WERI-Rb-1 (cell line): ENCODE measurements at places on chromosomes 1 and 21.

- DNase-seq = no peak
Measured at GRCh38 chr1:207903053-207903452, 7.9 kb downstream of the CD34 start.

DNA sequence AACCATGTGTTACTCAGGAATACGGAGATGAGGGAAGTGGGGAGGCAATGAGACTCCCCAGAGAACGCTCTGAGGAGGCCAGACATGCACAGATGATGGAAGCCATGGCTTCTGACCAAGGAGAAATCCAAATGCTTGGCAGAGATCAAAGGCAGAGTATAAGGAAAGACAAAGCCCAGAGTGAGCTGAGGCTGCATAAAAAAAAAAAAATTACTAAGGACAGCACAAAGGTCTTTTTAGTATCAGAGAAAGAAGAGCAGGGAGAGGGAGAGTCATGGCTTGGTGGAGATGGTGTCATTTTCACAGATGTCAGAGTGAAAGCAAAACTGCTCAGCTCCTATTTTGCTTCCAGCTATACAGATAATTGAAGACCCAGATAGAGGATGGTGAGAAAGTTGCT is 8.1 kb upstream of the NCF2 start:
- DNase-seq = no peak

GRCh38 chr1:217895841-217896240 is 264.7 kb downstream of the SPATA17 start:
- DNase-seq = no peak

DNA sequence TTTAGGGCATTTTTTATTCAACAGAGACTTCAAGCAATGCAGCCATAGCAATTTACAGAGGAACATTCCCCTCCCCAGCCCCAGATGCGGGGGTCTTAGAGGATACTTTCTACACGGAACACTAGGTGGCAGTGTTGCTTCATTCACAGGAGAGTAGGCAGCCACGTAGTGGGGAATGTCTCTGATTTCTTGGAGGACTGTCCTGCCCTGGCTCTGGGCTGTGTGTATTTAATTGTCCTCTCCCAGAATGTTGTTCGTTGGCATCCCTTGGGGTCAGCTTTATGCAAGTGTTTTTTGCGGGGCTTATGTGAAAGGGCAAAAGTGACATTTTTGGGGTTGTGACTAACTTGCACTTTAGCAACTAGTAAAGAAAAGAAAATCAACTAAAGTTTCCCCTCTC is 96.9 kb downstream of the PAPPA2 start:
- DNase-seq = peak; percentile 73

DNA sequence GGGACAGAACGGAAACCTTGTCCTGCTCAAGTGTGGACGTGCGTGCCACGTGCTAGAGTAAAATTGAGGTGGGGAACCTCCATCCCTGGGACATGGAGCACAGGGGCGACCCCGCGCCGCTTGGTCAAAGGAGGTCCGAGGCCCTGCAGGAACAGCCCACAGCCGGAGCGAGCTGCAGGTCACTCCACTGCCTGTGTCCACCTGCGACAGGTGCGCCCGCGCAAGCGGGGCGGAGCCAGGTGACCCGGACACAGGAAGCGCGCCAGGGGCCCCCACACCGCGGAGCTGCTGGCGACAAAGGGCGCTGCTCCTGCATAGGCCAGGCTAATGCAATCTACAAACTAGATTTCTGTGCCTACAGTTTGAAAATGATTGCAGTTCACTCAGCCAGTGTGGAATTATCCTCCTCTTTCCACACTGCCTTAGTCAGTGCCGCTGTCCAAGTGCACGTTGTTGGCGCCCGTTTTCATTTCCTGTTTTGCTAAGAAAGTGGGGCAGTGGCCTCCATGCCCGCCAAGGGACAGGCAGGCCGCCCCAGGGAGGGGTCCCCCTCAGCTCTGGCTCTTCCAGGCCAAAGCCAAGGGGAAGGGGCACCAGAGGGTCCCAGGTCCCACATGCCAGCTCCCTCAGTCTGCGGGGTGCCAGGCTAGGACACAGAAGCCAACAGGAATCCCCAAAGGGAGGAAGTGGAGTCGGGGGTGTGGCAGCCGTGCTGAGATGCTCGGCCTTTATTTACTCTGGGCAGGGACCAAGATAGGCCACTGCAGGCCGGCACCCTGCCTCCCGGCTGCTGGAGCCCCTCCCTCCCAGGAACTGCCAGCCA is 4.3 kb upstream of the NADK start:
- no peak for DNase-seq

DNA sequence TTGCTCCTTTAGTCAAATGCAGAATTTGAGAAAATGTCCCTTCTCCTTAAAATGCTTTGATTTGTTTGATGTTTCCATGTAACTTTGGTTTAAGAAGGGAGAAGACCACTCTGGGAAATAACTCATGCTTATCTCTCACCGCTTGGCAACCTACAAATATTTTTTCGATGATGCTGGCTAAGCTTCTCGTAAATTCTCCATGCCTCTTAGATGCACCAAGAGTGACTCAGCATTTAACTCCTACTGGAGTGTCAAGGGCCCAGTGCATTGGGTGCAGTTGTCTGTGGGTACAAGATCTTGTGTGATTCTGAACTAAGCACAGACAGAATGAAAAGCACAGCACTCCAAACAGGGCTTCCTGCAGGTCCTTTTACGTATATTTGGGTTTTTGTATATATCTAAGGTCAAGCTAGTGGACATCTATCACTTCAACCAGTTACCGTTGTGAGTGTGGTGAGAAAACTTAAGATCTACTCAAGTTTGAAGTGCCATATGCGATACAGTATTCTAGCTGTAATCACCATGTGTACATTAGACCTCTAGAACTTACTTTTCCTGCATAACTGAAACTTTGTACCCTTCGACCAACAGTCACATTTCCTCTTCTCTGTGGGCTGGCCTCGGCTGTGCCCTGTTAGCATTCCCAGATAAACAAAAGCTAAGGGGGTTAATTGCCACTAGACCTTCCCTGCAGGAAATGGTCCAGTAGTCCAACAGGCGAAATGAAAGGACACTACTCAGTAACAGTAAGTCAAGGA is 55.8 kb downstream of the COL18A1 start:
- no peak for DNase-seq

DNA sequence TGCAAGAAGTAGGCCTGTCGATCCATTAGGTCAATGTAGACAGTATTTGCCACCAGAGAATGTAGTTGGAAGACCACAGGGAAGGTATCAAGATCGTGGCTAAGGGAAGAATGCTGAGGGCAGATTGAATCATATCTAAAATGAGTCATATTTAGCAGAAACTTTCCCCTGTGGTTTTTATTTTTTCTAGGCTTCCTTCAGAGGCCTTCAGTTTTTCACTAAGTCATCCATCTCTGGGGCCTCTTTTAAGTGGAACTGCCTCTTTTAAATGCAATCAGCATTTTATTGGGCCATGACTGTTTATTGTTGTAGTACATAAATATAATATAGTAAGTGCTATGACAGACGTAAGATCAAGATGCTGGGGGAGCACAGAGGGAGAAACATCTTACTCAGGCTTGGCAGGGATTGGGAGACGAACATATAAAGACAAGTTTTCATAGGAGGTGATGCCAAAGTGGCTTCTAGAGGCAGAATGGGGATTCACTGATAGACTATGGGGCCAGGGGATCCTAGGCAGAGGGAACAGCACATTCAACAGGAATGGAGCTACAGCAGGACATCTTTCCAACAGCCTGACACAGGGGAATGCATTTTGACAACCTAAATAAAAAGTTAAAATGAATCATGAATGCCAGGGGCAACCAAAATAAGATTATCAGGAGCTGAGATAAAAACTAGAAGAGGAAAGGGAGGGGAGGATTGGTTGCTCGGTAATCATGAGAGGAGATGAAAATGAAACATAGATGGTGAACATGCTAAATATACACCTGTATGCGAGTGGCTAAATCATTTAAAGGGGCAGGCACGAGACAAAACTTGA is 20.1 kb downstream of the UBE2U start:
- no peak for DNase-seq

DNA sequence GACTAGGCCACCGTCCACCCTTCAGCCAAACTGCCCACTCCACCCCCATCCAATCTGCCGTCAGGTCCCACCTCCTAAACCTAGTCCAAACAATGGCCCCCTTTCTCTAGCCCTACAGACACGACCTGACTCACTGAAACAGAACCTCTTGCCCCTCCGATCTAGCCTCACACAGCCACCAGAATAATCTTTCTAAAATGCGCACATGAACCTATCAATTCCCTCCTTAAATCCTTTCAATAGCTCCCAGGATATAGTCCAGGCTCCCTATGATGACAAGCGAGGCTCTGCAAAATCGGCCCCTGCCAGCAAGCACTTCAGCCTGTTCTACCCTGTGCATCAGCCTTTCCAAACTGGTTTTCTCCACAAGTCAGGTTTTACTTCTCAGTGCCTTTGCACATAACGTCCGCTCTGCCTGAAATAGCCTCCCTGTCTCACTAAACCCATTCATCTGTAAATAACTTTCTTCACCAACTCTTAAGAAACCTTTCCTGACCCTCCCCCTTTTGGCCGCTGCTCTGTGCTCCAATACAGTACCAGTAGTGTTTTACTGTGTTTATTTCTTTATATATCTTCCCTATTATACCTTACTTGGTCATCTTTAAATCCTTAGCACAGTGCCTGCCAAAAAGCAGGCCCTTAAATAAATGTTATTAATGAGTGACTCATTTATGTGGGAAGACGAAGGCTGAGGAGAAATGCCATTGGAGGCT is 9.0 kb upstream of the CDC20 start:
- DNase-seq = no peak

DNA sequence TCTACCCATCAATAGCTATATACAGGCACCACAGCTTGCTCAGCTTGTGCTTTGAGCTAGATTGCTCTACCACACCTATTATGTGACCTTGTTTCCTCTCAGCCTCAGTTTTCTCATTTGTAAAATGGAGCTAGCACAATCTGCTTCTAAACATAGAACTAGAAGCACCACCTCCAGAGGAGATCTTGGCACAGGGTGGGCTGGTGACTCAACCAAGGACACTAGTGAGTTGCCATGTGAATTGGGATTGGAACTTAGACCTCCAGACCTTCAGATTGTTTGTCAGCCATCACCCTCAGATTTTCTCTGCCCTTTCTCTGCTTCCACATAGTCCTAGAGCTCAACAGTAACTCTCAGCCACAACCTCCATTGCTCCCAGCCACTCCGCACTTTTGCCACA is 3.0 kb upstream of the MACO1 start:
- no peak for DNase-seq

- DNase-seq = peak; percentile 79
Measured at GRCh38 chr1:220702733-220703270, 12.6 kb downstream of the C1orf115 start.

GRCh38 chr1:32485554-32486255 is 20.8 kb downstream of the ZBTB8B start:
- no peak for DNase-seq

DNA sequence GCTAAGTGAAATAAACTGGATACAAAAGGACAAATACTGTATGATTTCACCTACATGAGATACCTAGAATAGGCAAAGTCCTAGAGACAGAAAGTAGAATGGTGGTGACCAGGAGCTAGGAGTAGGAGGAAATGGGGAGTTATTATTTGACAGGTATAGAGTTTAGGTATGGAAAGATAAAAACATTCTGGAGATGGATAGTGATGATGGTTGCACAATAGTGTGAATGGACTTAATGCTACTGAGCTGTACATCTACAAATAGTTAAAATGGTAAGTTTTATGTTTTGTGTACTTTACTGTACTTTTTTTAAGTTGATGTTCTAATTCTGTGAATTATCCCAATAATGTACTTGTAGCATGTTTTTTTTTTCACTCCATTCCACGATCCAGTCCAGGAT is 59.5 kb upstream of the RALGPS2 start:
- DNase-seq = no peak

DNA sequence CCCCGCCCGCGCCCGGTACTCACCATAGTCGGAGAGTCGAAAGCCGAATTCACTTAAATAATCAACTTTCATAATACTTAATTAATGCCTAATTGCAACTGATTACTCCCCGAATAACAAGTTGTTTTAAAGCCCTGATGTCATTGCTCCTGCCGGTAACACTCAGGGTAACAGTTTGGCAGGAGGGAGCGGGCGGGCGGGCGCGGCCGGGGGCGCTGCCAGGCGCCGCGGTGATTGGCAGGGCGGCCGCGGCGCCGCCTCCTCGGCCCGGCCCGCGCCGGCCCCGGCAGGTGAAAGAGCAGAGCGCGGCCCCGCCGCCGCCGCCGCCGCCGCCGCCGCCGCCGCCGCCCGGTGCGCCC is 102.2 kb downstream of the CASZ1 start:
- no peak for DNase-seq

GRCh38 chr1:102071451-102071850 is 74.7 kb upstream of the OLFM3 start:
- DNase-seq = no peak

DNA sequence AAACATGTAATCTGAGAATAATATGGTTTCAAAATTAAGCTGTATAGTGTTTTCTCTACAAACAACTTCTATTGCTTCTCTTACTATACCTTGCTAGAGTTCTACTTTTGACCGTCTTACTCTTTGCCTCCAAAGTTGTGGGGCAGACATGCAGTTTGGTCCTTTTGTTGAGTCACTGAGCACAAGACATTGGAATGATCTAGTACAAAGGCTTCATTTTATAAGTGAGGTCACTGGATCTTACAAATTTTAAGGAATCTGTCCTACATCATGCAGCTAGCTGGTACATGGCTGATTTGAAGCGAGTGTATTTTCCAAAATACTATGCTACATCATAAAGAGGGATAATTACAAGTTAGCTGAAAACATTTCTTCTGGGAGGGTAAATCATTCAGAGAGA is 28.8 kb downstream of the OR10J1 start:
- no peak for DNase-seq

GRCh38 chr1:20431176-20431460 is 54.9 kb downstream of the CAMK2N1 start:
- DNase-seq = no peak

DNA sequence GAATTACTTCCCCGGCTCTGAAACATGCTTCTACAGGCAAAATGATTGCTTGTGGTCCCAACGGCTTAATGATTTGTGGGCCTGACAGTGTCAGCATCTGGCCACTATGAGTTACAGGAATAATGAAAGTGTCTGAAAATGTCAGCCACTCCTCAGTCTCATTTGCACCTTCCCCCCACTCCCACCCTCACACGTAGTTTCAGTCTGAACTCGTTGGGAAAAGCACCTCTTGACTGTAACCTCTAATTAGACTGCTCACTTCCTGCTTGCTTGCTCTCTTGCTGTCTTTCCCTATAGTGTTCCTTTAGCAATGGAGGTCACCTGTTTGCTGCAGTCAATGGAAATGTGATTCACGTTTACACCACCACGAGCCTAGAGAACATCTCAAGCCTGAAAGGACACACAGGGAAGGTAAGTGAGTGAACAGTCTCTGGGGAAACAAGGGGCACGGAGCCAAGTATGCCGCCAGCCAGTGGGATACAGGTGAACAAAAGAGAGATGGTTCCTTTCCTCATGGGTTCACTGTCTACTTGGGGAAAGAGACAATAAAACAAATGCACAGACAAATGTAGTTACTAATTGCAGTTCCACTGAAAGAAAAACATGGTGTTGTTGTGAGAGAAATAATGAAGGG is 27.1 kb downstream of the CFAP57 start:
- no peak for DNase-seq

GRCh38 chr1:26346274-26347033 is 7.5 kb downstream of the CRYBG2 start:
- no peak for DNase-seq
